ENCODE measurements at places on chromosomes 7 and 10.

- DNase-seq: peak; percentile 18
These were observed at the start of gene PLXNA4 for GRCh38 chr7:132575982-132576720. TSS of gene PLXNA4 (minus strand) at chr7:132576470. CDS start at chr7:132508693, 67,777 bp downstream.

DNA sequence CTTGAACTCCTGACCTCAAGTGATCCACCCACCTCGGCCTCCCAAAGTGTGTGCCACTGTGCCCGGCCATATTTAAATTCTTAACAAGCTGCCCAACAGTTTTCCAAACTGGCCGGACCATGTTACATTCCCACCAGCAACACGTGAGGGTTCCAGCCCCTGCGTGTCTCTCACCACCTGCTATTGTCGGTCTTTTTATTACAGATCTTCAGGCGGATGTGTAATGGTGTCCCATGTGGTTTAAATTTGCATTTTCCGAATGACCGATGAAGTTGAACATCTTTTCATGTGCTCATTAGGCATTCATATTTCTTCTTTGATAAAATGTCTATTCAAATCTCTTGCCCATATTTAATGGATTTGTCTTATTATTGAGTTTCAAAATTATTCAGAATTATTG, 11.5 kb downstream of the ELFN1 start:
- no peak for DNase-seq

DNA sequence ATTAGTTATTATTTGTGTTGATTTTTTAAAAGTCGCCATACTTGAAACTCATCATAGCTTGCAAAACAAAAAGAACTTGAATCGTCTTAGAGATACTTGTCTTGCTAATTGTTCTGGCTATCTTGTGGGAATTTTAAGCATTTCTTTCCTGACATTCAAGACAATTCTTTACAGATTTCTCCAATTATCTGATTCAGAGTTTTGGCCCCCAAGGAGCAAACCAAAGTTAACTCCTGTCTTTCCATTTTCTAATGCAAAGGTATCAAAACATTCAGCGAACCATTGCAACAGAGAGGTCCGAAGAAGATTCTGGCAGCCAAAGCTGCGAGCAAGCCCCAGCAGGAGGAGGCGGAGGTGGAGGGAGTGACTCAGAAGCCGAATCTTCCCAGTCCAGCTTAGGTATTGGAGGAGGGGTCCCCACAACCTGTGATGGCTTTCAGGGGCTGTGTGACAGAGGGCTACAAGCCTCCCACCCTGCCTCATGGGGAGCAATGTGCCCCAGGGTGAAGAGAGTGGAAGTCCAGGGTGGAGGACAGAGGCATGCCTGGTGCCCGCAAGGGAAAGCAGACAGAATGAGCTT, 119.4 kb upstream of the STK17A start:
- no peak for DNase-seq

- DNase-seq: no peak
These were observed 577.5 kb upstream of the SORCS1 start for GRCh38 chr10:107741971-107742370.

DNA sequence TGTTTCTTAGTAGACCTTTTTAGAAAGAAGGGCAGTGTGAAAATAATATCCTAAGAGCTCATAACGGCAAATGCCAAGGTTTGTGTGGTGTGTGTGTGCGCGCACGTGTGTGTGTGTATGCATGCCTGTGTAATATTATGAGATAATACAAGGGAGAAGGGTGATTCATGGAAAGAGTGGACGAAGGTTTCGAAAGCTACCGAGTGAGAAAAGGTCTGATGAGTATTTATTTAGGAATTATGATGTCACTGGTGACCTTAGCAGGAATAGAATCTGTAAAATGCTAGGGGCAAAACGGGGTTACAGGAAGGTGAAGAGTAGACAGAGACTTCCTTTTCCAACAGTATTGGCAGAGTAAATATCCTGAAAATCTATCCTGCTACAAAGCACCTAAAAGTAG, 107.3 kb downstream of the AHR start:
- DNase-seq: no peak

DNA sequence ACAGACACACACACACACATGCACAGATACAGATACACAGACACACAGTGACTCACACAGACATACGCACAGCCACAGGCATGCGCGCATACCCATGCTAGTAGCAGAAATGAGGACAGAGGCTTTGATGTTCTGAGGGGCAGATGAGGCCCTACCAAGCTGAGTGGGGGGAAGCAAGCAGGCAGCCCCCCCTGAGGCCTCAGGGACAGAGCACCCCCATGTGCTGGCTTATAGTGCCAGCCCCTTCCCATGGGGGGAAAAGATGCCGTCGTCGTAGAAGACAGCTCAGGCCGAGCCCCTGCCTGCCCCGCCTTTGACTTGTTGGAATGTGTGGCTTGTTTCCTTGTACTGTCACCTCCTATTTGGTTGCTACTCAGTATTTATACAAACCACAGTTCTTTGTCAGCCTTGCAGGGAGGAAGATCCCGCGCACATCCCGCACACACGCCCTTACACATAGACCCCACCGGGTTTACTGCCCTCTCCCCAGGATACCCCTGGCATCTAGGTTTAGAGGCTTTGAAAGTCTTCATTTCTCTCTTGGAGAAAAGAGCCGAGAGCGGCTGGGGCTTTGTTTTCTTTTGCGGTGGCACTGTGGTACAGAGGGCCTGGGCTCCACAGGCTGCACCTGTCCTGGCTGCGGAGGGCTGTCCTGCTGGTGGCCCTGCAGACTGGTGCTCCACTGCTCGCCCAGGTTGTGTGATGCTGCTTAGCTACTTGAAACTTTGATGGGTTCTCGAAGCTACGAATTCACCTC, 112.5 kb downstream of the DOCK1 start:
- no peak for DNase-seq

DNA sequence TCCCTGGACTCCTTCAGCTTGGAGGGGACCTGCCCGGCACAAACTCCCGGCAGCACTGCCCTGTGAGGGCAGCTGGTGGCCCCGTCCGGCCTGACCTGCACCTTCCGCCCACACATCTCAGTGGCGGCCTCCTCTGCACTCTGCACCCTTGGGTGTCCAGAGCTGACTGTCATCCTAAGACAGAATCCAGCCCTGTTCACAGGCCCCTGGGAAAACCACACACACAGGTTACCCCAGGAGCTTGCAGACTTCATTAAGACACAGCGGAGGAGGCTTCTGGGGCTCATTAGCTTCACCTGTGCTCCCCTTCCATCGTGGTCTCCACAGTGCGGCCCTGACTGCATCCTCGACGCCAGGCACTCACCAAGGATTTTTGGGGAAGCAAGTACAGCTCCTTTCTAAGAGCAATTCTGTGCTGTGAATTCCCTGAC, 51.5 kb upstream of the SHH start:
- no peak for DNase-seq

GRCh38 chr7:159210581-159211235, 66.0 kb upstream of the VIPR2 start:
- DNase-seq: no peak

GRCh38 chr7:33009734-33010133, 52.5 kb downstream of the FKBP9 start:
- no peak for DNase-seq

DNA sequence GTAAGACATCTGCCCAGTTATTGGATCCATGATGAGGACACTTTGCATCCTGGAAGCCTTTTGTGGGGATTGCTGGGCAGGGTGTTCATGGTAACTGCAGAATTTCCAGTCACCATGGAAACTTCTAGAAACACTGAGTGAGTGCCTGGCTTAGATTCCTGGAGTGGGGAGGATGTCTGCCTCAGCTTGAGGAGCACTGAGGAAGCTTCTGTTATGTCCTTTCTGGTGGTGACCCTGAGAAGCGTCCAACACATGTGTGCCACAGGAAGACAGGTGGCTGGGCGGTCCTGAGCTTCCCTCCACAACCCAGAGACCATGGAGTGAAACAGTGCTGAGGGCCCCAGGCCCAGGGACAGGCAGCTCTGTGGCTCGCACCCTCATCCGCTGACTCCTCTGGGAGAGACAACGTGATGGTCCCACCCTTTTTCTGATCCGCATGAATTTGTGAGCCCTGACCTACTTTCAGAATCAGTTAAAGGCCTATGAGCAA, 191.8 kb upstream of the CXCL12 start:
- DNase-seq: no peak

GRCh38 chr7:22549667-22550513, 49.9 kb upstream of the STEAP1B start:
- DNase-seq: peak; percentile 16

GRCh38 chr7:37709631-37710509, 26.3 kb downstream of the GPR141 start:
- no peak for DNase-seq

- no peak for DNase-seq
These were observed 176.2 kb upstream of the ITGB1 start for GRCh38 chr10:33134011-33134751.

DNA sequence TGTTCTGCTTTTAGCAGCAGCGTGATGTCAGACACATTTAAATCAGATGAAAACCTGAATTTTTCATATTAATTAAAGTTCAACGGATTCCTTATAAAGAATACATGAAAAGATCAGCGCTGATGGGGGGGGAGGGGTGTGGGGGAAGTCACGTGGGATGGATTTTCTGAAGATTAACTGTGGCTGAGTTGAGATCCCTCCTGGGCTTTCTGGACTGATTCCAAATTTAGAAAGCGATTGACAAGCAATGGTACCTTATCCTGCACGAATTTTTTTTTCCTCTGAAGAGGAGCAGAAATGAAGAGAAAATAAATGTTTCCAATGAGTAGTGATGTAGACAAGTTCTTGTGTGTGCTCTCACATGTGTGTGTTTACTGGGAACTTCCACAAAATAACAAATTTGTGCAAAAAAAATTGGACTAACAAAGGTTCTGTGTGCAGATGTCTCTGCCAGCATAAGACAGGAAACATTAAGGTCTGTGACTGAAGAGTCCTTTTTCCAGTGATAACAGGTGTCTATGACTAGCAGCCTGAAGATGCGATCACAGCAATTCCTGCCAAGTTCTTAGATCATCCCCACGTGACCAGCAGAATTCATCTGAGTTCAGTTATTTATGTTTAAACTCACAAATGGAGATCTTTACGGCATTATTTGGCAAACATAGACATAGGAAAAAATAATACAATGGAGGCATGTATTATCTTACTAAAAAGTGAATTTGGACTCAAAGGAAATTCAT, 585.2 kb upstream of the CELF2 start:
- no peak for DNase-seq

DNA sequence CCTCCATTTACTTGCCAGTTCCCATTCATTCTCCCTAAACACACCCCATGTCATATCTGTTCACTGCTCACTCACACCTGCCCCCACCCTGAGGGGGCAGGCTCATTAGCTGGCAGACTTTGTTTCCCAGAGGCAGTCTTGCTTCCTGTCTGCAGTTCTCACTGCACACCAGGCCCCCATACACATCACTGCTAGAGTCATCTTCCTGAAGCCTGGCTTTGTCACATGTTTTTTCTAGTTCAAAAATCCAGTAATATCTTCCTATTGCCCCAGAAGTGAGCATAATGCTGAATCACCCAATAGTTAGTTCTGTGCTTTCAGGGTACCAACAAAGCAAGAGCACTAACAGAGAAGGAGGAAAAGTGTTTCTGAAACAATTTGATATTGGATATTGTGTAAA, 1.9 kb downstream of the LRRC72 start:
- DNase-seq: no peak

DNA sequence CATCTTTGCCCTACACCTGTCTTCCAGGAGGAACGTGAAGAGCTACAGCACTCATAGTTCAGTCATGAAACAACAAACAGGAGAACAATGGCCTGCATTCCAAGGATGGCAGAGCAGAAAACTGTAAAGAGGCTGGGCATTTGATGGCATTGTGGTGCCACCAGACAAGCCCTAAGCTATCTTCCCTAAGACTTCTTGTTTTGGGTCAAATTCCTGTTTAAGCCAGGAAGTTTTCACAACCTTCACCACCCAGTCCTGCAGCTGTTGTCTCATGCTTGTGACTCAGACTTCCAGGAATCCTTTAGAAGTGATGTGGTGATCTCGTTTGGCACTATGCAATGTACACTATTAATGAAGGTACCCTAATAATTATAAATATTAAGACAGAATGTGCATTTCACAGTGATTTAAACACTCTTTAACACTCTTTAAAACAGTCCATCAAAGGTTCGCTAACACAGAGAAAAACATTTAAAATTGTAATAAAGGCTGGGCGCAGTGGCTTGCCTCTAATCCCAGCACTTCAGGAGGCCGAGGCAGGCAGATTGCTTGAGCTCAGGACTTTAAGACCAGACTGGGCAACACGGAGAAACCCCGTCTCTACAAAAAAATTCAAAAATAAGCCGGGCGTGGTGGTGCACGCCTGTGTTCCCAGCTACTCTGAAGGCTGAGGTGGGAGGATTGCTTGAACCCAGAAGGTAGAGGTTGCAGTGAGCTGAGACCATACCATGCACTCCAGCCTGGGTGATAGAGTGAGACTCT, 2.7 kb upstream of the HERPUD2 start:
- DNase-seq: no peak

DNA sequence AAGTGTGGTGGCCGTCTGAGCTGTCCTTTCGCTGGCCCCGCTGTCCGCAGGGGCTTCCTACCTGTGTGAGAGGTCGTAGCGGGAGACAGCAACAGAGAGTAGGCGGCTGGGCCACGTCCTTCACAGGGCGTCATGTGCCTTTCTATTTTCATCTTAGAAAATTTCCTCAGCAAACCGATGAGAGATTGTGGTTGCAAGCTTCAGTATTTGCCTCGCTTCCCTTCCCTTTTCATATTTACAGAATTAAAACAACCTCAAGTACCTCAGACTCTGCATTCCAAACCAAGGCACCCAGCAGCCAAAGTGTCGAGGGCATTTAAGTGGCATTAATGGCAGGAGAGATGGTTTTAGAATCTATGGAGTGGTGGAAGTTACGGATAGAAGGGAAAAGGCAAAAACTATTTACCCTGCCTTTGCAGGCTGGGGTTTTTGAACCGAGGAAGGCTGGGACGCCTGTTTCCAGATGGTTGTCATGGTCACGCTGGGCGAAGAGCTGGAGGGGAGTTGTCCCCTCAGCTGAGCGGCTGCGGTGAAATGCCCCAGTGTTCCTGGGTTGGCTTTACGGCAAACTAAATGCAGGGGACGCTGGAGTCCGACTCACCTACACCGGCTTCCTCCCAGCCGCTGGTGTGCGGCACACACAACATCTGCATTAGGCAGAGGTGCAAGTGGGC, 41.9 kb downstream of the WIPI2 start:
- DNase-seq: no peak

- DNase-seq: no peak
These were observed 11.7 kb upstream of the HILPDA start for GRCh38 chr7:128443831-128444600.

- DNase-seq: no peak
These were observed 8.3 kb downstream of the PSTK start for GRCh38 chr10:122988501-122988900.

- no peak for DNase-seq
These were observed 7.1 kb upstream of the RBM20 start for GRCh38 chr10:110636932-110637557.

- DNase-seq: no peak
These were observed 38.0 kb downstream of the INPP5A start for GRCh38 chr10:132575320-132576201.

GRCh38 chr10:45545150-45545549, 127.4 kb downstream of the ZFAND4 start:
- no peak for DNase-seq

GRCh38 chr7:116500078-116500853, 728 bp downstream of the CAV2 start:
- DNase-seq: no peak

Measured in NCI-H187 (cell line).